ENCODE measurements at places on chromosomes 5 and 9.

GRCh38 chr5:90675222-90675621, 116.6 kb downstream of the ADGRV1 start:
- DNase-seq: peak; percentile 18

DNA sequence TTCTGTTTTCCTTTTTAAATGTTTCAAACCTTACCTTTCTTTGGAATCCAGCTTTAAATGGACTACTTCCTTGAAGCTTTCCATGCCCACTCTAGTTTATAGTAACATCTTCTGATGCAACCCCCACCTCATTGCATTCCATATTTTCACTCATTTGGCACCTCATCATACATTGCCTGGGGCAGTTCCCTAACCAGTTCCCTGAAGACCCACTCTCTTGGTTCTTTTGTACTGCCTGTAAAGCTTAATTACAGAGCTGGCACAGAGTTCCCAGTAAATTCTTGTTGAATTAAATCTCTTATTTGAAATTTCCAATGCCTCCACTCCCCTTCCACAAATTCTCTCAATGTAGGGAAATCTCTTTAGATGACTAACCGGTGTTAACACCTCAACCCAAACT, 257.2 kb downstream of the ARRDC3 start:
- DNase-seq: no peak

- DNase-seq: no peak
Observed at GRCh38 chr5:53508125-53508524, 27.7 kb downstream of the FST start.

DNA sequence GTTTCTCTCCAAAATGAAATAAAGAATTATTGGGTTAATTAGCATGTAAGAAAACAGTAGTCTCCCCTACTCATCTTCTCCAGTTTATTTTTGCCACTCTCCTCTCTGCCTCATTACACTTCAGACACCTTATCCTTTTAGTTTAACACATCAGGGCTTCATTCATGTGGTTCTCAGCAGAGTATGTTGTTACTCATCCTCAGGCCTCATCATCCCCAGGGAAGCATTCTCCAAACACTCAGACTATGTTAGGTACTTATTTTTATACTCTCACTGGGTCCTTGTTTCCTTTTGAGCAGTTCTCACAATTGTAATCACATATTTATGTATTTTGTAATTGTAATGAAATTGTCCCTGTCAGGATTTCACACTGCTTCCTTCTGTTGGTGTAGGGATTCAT, 470.5 kb downstream of the PDE4D start:
- DNase-seq: no peak

GRCh38 chr5:173263566-173263965, 28.6 kb upstream of the NKX2-5 start:
- DNase-seq: no peak

- no peak for DNase-seq
Observed at GRCh38 chr5:14475045-14475444, 106.5 kb upstream of the OTULINL start.

DNA sequence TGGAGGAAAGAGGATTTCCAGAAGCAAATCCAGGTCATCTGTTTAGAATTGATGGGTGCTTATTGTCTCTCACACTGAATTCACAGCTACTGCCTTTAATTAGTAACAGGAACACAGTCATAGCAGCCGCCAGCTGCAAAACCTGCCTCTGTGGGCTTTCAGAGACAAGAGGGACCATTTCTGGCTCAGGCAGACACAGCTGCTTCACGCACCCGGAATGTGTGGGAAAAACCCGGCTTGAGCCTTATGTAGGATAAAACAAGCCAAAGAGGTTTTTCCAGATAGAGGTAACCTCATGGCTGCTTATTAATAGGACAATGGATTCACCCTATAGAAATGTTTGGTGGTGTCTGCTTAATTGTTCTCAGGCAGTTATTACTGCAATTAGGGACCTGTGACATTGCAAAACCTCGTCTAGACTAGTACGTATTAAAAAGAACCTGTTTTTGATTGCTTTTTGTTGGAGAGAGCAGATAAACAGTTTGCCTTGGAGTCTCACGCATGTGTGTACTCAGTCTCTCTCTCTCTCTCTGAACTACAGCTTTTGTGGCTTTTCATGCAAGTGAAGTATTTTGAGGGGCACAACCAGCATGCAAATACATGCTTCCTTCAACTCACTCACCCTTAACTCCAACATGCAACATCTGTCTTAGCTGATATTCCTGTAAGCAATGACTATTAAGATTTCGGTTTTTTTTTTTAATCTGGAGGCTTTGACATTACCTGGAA, 302.7 kb downstream of the PLK2 start:
- DNase-seq: no peak

DNA sequence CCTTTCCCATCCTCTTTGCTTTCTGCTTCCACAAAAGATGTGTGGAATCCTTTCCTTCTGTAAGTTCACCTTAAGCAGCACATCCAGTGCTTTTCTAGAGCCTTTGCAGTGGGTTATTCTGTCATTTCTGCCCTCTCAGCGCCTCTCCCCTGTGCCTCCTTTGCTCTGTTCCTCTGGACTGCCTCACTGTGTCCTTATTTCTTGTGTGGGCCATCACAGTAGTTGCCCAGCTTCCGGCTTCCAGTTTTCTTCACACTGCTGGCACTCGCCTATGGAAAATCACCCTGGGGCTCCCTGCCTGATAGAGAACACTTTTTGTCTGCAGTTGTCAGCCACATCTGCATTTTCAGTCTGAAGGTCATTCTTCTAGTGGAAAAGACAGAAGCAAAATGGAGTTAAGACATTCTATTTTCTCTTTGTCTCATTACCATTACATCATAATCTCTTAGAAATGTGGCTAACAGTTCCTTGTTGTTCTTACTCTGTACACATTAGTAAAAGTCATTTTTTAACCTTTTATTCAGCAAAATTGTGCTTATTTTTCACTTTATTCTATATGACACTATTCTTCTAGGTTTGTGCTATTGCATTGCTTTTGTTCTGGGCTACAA, 64.1 kb upstream of the ZNF608 start:
- DNase-seq: no peak

DNA sequence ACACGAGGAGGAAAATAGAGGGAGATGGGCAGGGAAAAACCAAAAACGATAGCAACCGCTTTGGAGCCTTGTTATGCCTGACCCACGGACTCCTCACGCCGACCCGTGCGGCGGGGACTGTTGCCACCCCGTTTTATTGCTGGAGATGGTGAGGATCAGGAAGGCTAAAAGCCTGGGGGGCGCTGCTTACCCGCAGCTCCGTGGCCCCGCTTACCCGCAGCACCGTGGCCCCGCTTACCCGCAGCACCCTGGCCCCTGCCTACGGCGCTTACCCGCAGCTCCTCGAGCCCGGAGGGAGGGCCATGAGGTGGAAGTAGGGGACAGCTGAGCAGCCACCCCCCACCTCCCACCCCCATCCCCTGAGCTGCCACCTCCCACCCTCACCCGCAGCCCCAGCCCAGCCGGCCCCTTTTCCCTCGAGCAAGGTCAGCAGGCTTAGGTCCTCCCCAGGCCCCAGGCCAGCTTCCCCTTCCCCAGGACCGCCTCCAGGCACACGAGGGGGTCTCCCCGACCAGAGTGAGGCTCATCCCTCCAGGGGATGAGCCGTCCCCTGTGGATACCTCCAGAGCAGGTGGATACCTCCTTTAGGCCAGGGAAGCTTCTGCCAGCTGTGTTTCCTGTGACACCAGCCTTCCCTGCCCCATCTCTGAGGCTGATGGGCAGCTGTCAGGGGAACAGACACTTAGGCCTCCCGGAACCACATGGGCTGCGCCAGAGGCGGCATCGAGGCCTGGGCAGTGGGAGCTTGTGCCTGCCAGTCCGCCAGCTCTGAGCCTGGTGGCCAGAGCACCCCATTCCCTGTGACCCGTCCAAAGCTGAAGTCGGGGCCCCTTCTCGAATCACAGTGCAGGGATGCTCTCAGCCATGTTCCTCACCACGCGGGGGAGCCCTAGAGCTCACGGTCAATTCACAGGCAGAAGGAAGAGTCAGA, 92.3 kb downstream of the LMX1B start:
- peak; percentile 62 for DNase-seq

GRCh38 chr9:129446828-129447550, 173.9 kb downstream of the C9orf50 start:
- DNase-seq: no peak

DNA sequence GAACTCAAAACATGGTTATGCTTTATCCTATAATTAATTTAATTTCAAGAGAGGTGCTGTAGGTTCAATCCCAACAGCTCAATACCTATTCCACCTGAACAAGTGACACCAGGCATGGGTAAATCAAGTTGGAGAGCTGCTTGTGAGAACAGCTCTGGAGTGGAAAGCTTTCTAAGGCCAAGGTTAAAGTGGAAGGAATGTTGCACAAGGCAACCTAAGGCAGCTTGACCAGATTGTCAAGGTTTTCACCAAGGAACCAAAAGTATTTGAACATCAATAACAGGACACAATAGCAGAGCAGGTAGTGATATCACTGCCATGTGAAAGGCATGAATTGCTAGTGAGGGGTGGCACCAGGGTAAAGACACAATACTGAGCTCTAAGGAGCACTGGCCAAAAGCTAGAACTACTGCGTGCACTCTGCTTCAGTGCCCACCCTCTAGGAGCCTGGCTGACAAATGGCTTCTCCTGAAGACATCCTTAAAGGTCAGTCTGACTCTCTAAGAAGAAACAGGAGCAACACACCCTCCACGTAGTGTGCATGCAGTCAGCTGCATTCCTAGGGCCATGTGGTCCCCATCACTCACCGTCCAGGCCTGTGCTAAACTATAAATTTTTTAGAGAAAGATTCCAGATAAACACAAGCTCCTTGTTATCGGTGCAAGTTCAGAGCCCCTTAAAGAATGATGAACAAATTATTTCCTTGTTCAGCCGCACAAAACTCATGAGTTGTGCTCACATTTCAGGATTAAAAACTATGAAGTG, 677.7 kb upstream of the KLF4 start:
- no peak for DNase-seq

- peak; percentile 22 for DNase-seq
Observed at GRCh38 chr5:11384441-11385250, 519.6 kb downstream of the CTNND2 start.

- DNase-seq: peak; percentile 38
Observed at GRCh38 chr5:127280491-127281220, 9.9 kb upstream of the MEGF10 start.

DNA sequence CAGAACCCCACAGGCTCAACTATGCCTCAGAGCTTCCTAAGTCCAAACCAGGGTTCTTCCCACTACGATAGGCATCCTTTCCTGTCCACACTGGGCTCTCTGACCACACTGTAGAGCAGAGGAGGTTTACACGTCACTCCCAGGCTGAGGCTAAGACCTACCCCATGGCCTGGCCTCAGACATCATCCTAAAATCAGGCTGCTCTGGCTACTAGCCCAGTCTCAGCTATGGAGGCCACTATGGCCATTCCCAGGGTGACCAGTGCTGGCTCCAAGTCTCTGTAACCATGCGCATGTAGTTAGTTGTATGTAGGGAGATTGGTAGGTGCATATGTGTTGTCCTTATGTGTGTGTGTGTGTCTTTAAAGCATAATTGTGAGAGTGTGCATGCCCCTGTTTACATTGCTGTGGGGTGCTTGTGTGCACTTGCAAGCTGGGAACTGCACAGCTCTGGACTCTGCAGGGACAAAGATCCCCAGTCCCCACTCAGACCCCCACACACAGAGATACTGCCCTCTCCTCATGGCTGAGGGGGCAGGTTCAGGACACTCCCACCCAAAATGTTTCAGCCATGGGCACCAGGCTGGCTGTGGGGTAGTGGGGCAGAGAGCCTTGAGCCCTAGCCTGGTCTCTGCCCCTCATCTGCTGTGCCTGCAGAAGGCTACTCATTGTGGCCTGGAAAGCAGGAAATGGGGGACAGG, 12.3 kb downstream of the PDLIM4 start:
- DNase-seq: no peak

DNA sequence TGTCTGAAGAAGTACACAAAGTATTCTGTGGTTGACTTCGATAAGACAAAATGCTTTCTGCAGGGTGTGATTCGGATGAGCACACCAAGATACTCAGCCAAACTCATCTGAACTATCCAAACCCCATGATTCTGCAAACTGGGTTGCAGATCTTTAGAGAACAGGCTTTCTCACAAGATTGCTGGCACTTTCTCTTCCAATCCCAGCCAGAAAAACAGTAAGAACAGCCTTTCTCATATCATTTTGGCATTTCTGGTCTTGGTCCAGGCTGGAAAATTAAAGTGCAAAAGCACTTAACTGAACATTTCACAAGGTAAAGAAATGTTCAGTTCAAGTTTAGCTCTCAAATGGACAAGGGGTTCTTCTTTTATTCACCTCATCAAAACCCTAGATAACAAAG, 269.1 kb downstream of the NR2F1-AS1 start:
- DNase-seq: no peak

DNA sequence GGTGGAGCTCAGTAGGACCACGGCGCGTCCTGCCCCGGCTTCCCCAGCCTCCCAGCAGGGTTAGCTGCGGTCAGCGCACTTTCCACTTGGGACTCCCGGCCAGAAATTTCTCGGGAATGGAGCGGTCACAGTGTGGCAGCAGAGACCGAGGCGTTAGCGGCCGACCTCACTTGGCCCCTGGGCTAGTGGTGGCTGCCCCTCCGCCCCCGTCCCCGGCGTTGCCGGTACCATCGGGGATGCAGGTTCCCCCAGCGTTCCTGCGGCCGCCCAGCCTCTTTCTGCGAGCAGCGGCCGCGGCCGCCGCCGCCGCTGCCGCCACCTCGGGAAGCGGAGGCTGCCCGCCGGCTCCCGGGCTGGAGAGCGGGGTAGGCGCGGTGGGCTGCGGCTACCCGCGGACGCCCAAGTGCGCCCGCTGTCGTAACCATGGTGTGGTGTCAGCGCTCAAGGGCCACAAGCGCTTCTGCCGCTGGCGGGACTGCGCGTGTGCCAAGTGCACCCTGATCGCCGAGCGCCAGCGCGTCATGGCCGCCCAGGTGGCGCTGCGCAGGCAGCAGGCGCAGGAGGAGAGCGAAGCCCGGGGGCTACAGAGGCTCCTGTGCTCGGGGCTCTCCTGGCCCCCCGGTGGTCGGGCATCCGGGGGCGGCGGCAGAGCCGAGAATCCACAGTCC, 460 bp downstream of the DMRTA1 start:
- peak; percentile 87 for DNase-seq

- DNase-seq: no peak
Observed at GRCh38 chr9:131473198-131473885, 29.4 kb upstream of the POMT1 start.

GRCh38 chr9:99307851-99308250, 85.8 kb downstream of the SEC61B start:
- DNase-seq: peak; percentile 27

DNA sequence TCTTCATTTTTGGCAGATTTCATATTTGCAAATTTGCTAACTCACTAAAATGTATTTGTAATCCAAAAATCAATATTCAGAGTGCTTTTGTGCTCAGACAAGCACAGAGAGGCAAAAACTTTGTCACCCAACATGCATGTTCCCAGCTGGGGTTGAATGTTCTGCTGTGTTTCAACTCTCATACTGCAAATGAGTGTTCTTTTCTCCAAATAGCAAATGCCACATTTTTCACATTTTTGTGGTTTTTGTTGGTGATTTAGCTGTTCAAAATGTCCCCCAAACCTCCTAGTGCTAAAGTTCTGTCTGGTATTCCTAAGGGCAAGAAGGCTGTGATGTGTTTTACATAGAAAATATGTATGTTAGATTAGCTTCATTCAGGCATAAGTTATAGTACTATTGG, 87.3 kb upstream of the PCSK5 start:
- DNase-seq: peak; percentile 74

Data from mesendoderm (in vitro differentiated cells).